ENCODE measurements at places on chromosomes 5 and 9. TPM values are rescaled to one million over a fixed set of nuclear protein-coding genes. Genes with fewer than 3 reads are reported as not detected.

Gene RALGPS1
- total RNA-seq = 5.1 TPM

Gene ZNF483
- total RNA-seq = 1.5 TPM

GRCh38 chr9:137602661-137603060, 2.8 kb upstream of the ARRDC1 start:
- DNase-seq = no peak

DNA sequence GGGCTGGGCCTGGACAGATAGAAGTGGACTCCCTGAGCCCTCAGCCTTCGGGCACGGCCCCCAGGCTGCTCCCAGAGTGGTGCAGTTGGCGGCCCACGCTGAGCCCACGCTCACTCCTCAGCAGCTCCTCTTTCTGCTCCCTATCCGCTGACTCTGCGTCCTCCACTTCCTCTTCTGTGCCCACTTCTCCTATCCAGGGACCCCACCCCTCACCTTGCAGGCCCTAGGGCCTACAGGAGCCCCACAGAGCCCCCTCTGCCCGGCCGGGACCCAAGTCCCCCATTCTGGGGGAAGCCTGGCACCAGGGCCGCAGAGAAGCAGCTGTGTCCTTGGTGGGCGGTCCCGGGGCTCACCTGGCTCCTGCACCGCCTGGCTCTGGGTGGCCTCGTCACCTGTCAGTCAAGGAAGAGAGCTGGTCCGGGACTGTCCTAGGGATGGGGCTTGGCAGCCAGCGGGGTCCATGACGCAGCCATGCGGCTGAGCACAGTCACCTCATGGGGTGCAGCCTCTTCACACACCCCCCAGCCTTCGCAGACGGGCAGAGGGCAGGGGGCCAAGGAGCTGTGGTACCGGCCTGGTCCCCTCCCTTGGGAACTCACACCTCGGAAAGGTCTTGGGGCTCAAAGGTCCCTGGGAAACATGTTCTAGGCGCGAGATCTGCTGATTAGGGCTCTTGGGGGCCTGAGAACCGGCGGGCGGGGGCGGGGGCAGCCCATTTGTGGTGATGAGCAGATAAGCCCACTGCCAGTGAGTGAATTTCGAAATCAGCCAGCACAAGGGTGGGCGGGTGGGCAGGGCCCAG, 5.4 kb upstream of the NRARP start:
- no peak for DNase-seq

Gene JAKMIP2
- total RNA-seq = 1.3 TPM

Gene LMX1B
- total RNA-seq = not detected

DNA sequence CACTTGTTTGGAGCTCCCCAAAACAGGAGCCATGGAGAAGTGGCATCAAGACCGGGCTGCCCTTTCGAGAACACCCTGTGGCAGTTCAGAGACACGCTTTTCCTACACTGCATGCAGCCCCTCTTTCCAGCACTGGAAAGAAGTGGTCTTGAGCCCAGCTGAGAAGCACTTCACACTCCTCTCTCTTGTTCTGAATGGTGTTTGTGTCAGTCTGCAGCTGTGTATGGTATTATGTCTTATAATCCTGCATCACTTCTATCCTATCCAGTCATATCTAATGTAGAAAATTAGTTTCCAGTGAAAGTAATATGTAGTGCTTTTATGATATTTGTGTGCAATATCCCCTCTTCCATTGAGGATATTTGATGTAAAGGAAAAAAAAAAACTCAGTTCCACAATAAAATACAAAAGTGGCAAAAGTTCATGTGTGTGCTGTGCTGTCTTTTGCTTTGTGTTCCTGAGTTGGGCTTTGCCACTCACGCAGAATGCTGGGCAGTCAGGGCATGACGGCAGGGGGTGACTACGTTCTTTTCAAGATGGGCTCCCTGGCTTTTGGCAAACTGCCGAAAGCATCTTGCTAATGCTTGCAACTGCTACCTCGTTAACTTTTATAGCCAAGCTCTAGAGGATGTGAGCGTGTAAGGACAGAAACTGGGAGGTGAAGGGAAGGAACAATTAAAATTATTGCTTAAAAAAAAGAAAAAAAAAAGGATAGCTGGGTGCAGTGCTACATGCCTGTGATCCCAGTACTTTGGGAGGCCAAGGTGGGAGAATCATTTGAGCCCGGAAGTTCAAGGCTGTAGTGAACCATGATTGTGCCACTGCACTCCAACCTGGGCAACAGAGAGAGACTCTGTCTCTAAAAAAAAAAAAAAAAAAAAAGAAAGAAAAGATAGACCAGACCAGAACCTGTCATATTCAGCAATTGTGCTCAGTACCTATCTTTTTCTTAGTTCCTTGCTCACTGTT, 102.2 kb downstream of the MAP1B start:
- peak; percentile 34 for DNase-seq

- no peak for DNase-seq
These were observed 1.7 kb downstream of the LCN6 start for GRCh38 chr9:136746621-136747020.

Gene ARHGEF39
- total RNA-seq = 0.66 TPM

GRCh38 chr9:114501796-114502682, 3.2 kb downstream of the WHRN start:
- peak; percentile 75 for DNase-seq

Gene FBP2
- total RNA-seq = not detected

DNA sequence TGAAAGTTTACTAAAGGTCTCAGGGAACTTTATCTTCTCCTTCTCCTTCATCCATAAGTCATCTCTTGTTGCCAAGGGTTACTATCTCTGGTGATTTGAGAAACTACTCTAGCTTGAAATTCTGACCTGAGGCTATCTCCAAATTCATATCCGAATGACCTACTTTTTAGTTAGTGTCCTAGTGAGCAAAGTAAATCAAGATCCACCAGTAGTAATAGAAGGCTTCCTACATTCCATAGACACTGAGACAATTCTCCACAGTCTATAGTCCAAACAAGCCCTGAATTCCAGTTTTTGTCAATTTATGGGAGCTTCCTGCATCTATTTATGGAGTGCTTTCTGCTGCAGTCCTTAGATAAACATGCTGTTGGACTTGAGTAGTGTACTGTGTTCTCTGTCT, 5.0 kb downstream of the IL7R start:
- DNase-seq = no peak

DNA sequence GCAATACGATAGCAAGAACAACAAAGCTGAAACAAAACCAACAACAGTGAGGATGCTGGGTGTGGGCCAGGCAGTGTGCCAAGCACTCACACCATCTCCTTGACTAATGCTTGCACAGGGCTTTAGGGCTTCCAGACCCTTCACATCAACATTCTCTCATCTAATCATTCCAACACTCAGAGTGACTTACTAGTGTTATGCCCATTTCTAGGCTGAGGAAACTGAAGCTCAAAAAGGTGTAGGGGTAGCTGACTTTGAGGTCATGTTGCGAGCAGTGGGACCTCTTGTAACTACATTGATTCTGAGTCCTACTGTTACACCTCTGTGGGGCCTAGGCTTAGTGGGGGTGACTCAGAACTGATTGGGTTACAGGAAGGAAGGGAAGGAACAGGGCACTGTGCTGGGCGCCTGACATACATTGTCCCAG, 9.7 kb downstream of the ANGPTL2 start:
- no peak for DNase-seq

- DNase-seq = peak; percentile 66
These were observed 63.0 kb downstream of the ADAMTS12 start for GRCh38 chr5:33828626-33829308.

Gene GPR150
- total RNA-seq = 0.33 TPM

Gene TAF1L
- total RNA-seq = under 0.01 TPM

DNA sequence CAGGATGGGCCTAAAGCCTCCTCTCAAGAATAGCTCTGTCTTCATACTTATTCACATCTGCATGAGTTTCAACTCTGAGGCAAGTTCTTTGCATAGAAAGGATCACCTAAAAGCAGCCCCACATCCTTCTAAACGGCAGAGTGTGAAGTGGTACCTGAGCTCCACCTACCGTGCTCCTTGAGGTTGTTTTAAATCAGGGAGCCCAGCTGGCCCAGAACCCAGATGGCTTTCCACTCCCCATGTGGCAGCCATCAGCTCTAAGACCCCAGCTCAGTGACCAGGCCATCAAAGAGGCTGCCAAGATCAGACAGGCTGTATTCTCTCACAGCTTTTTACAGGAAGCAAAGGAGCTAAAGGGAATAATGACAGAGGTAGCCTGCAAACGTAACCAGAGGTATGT, 299.3 kb downstream of the RASEF start:
- DNase-seq = no peak

Gene GALNT12
- 18.2 TPM for total RNA-seq

Gene UBE2R2
- 16.7 TPM for total RNA-seq

- DNase-seq = no peak
These were observed 19.7 kb downstream of the TLE4 start for GRCh38 chr9:79591458-79591857.

Gene PTGER4
- 5.4 TPM for total RNA-seq

DNA sequence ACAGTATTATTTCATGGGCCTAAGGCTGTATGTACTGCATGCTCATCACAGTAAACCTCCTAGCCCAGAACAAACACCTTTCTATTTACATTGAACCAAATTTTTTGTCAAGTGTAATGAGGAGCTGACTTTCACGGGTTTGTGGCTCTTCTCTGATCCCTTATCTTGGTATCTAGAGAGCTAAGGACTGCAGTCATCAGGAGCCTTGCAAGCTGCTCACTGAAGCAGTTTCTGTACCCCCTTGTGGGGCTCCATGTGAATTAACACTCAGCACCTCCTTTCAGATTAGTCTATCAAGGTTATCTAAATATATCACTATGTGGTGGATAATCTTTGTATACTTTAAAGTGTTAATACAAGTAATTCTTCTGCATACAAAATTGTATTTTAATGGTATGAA, 108.2 kb downstream of the AUH start:
- no peak for DNase-seq

GRCh38 chr5:133531594-133531993, 80.7 kb downstream of the FSTL4 start:
- DNase-seq = no peak

Gene SPINK7
- not detected for total RNA-seq

Data from fibroblast of lung (primary cell).